Amniotic stem cell (primary cell): ENCODE measurements at places on chromosomes 5 and 9.

DNA sequence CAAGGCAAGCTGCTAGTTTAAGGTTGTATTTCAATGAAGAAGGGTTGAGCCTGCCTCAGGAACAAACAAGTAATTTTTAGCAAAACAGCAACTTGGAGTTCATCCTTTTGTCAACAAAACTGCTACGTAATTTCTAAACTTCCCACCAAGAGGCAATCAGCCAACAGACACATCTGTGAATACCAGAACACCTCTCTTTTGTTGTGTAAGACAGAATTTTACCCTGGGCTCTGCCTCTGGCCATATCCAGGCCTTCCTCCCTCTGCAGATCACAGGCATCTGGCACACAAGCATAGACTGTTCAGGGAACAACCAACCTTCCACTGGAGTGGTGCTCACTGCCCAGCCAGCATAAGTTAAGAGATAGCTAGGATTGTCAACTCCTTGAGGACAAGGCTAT lies 409.0 kb downstream of the SPOCK1 start:
- DNase-seq = no peak

- DNase-seq = no peak
Observed at GRCh38 chr5:149887622-149888183, 56.9 kb downstream of the PDE6A start.

- DNase-seq = no peak
Observed at GRCh38 chr5:78566747-78567425, 81.7 kb downstream of the LHFPL2 start.

DNA sequence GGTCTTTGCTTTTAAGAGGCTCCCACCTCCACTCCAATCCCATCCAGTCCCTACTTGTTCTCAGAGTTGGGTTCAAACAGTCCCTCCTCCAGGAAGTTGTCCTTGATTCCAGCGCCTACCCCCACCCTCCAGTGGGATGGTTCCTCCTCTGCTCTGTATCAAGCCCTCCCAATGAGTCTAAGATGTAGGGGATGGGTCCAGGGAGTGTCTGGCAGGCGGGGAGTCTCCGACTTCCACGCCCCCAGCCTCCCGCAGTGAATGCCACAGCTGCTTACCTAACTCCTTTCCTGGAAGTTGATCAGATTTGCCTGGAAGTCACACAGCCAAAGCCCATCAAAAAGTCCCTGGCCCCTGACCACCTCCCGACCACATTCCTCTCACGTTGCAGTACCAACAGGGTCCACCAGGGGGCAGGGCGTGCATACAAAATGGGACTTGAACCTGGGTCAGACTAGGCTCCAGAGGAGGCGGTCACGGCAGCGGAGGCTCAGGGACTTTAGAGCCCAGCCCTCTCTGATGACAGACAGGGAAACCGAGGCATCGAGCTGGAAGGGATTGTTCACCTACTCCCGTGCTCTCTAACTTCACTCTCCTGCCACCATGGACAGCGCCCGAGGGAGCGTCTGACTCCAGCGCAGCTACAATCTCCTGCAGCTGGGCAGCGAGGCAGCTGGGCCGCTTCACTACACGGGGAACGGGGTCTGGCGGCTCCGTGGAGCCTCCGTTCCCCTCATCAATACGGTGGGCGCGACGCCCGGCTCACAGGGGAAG lies 25.0 kb upstream of the TDRD7 start:
- DNase-seq = peak; percentile 51

- no peak for DNase-seq
Observed at GRCh38 chr5:58543723-58544122, 39.2 kb upstream of the RAB3C start.

GRCh38 chr5:40356248-40356647 lies 323.5 kb upstream of the PTGER4 start:
- no peak for DNase-seq

GRCh38 chr9:74609671-74610405 lies 112.7 kb downstream of the RORB start:
- DNase-seq = no peak

GRCh38 chr5:106862450-106863193 lies 808.1 kb downstream of the EFNA5 start:
- DNase-seq = no peak

GRCh38 chr9:36995927-36996705 lies 38.0 kb downstream of the PAX5 start:
- no peak for DNase-seq

- DNase-seq = no peak
Observed at GRCh38 chr9:123339666-123340510, 16.1 kb upstream of the CRB2 start.

DNA sequence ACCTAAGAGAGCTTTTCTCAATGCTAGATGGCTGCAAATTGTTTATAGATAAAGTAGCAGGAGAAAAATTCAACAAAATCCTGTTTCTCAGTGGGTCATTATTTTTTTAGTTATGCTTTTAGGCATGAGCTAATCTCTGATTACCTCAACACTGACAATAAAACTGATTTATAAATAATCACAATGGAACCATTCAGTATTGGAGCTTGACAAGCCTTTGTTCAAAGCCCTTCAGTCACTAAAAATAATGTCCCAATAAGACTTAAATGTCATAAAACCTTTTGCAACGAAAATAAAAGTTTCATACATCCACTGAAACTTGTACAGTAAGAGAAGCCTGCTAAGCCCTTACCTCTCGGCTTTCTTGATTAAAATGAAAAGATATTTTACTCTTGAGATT lies 27.2 kb downstream of the PTPDC1 start:
- no peak for DNase-seq

DNA sequence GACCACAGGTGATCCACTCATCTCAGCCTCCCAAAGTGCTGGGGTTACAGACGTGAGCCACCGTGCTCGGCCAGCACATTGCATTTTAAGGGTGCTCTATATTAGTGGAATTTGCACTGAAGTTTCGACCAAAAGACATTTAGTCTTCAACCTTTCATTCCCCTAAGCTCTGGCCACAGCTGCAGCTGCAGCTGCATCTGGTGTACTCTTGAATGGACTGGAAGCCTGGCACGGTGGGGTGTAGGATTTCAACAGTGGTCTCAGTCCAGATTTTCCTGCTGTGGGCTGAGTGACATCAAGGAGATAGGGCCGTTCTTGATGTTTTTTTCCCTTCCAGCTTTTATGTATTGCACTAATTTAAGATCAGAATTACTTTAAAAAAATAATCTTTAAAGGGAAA lies 255.2 kb downstream of the PDZD2 start:
- no peak for DNase-seq

DNA sequence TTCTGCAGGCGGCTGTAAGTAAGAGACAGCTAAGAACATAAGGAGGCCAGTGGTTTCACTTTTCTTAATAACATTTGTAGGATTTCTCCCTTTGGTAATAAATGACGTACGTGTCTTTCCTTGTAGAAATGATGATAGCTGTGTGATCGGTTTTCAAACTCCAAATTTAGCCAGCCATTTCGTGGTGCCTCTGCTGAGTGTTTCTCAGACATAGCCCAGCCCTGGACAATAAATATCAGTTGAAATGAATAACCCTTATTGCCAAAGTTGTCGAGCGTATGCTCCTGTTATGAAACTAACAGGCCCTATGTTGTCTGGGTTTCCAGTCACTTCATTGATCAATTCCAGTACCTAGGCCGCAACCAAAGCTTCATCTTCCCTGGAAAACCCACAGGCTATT lies 75.0 kb upstream of the MSX2 start:
- no peak for DNase-seq

DNA sequence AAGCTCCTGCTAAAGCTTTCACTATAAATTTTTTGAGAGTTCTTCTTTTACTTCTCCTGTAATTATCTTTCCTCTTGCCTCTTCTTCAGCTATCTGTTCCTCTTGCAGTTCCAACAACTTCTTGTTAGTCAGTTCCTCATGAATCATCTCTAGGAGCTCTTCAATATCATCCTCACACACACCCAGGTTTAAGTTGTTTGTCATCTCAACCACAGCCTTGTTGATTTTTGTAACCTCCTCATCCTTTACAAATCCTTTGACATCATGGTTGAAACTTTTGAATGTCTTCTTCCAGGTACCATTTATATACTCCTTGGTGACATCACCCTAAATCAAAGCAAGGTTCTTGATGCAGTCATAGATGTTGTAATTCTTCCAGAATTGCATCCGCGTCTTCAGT lies 106.3 kb upstream of the MAMDC2 start:
- no peak for DNase-seq

DNA sequence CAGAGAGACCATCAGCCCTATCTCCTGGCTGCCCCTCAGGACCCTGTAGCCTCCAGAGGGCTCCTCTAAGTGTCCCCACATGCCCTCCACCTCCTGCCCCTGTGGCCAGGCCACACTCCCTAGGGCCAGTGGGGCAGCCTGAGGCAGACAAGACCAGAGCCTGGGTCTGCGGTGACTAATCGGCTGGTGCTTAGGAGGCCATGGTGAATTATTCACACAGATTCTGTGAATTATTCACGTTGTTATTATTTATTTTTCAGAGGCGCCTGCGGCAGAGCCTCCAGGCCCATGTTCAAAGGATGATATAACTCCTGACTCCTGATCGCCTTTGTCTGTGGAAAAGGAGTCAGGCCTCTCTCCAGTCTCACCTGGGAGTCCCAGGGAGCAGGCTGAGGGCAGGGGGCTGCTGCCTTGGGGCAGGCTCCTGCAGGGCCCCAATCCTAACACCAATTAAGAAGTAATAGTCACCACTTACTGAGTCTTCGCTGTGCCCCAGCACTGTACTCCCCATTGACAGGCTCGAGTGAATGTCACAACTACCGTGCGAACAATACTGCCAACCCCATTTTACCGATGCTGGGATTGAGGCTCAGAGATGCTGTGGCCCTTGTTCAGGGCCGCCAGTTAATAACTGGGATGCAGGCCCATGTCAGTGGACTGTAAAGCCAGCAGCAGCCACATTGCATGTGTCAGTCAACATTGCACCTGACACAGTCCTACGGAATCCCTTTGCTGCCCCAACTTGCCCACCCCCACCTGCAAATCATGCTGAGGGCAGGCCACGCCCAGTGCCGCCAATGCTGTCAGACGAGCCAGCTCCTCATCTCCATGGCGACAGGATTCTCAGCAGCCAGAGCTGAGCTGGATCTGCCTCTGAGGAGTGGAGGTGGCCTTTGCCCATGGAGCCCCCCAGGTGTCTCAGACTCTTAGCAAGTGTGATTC lies 94.9 kb downstream of the PCDH1 start:
- DNase-seq = no peak

GRCh38 chr9:93597142-93597706 lies 20.8 kb downstream of the PHF2 start:
- DNase-seq = no peak

DNA sequence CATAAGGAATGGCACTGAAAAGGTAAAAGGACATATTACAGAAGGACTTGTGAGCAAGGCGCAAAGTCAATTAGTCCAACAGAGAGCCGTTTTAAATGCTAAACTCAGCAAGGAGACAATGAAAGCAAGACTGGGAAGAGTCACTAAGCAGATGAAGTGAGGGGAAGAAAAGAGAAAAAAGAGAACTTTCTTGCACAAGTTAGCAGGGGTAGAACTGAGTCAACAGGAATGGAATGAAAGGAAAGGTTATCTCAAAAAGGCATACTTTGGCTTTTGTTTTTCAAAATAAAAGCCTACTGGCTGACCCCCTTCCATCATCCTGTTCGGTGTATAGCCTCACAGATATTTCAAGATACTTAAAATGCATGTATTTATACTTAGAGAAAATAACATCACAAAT lies 75.0 kb downstream of the NR6A1 start:
- DNase-seq = no peak

- DNase-seq = no peak
Observed at GRCh38 chr5:141762790-141763368, 80.8 kb upstream of the ARAP3 start.

DNA sequence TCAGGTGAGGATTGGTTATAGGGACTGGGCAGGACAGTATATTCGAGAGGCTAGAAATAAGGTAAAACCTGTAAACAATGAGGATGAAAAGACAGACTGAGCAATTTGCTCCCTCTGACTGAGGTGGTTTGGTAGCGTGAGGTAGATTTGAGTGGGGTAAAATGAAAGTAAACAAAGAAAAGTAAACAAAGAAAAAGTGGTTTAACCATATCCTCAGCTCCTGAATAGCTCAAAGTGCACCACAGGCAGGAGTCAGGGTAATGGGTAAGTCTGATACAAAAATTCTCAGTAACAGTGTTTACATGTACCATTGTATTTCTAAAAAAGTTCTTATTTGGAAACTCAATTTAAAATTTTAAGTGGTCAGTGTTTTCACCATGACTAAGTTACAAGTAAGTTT lies 203.1 kb upstream of the ARRDC3 start:
- DNase-seq = no peak

GRCh38 chr5:88707216-88707965 lies 175.6 kb downstream of the MEF2C start:
- no peak for DNase-seq

GRCh38 chr5:74625742-74626241 lies 14.7 kb downstream of the ENC1 start:
- no peak for DNase-seq

DNA sequence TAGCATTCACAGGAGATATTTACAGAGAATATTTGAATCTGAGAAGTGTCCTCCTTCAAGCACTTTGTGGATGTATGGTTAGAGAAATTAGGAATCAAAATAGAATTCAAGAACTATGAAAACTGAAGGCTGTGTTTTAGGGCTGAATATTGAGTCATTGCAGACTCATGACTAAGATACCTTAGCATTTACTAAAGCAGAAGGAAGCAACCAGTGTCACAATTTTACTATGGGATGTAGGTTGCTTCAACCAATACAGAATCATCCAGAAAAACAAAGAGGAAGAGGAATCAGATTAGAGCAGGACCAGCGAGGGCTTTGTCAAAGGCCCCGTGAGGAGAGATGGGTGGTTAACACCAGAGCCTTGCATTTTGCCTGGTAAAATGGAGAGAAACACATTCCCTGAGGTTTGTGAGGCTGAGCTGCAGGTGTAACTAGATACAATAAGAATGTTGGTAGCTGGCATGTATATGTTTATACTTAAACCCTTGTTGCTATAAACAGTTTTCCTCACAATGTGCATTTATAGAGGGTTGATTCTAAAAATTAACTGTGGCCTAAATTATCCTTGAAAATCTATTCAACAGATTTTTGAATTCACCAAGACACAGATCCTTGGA lies 518.1 kb downstream of the AGTPBP1 start:
- DNase-seq = no peak

GRCh38 chr9:82196622-82197441 lies 208.3 kb downstream of the SPATA31D1 start:
- DNase-seq = no peak

DNA sequence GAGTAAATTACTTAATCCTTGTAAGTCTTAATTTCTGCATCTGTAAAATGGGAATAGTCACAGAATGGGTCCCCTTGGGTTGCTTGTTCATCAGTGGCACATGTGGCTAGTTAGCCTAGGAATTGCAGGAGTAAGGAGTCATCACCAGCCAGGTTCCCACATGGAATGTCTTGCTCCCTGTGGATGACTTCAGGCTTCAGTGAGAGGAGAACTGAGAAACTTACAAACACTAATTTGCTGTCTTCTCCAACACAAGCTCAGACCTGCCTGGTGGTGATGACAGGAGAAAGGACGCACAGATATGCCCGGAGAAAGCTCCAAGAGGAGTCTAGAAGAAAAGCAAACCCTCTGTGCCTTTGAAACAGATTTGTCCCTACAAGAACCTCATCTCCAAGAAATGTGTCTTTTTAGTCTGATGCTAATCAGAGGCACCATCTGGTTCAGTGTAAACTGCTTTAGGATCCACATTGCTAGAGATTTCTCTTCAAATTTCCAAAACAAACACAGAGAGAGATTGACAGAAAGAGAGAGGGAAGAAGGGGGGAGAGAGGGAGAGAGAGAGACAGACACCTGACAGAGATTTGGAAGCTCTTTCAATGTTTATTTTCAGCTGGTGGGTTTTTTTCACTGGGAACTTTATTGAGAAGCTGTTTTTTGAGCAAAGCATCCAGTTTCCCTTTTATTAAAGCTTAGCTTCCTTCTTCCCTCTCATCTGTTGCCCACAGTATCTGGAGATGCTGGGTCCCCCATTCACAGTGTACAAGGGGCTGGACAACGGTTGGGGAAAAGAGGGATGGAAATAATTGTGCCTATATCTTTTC lies 128.3 kb downstream of the DOCK2 start:
- no peak for DNase-seq
